ENCODE measurements at places on chromosomes 4 and X. TPM values are rescaled to one million over a fixed set of nuclear protein-coding genes. Genes with fewer than 3 reads are reported as not detected.

GRCh38 chr4:140047017-140047640, 106.9 kb downstream of the MAML3 start:
- DNase-seq = no peak

DNA sequence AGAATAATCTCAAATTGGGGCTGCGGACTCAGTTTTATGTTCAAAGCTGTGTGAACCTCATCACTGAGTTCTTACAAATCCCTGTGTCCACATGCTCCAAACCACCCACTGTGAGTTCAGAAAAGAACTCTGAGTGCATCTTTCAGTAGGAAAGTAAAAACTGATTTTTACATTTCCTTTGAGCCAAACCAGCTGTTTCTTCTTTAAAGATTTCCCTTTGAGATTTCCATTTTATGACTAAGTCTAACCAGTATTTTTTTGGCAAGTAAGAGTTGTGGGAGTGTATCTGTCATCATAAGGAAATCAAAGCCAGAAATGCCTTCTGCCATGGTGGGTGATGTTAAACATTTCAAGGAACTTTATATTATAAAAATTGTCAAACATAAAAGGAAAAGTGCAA, 100.0 kb downstream of the TET2 start:
- no peak for DNase-seq

- no peak for DNase-seq
These were observed 1.8 kb downstream of the CCSER1 start for GRCh38 chr4:90128961-90129495.

DNA sequence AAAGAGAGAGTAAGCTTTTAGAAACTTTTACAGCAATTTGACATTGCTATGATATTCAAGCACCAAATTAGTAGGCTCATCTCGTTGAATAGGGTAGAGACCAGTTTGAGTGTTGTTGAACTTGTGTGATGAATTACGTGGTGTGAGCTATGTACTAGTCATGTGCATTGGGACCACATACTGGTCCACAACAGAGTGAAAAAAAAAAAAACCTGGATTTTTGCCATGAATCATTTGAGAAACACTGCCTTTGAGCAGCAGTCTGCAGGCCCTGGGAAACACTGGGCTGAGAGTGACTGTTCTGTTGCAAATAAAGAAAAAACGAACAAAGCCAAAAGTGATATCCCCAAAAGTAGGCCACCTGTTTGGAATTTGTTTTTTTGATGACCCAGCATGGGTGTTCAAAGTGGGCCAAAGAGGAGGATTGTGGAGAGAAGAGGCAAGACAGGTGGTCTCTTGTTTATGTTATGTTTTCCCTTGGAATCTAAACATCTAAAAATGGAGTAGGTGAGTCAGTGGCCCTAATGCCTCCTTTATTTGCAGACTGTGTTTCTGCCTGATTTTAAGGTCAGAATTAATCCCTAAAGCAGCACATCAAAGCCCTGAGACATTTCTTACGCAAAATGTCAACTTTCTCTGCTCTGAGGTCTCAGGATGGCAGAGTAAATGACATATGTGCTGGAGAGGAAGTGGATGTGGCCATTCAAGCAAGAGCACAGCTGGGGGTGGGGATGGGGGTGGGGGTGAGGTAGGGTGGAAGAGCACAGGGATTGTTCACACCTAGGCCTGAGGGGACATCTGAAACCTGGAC, 33.5 kb downstream of the TAF7L start:
- DNase-seq = no peak

GRCh38 chr4:151251603-151252304, 25.2 kb upstream of the PRSS48 start:
- DNase-seq = peak; percentile 64

- no peak for DNase-seq
These were observed 624.0 kb downstream of the MID1IP1 start for GRCh38 chrX:39425124-39425806.

DNA sequence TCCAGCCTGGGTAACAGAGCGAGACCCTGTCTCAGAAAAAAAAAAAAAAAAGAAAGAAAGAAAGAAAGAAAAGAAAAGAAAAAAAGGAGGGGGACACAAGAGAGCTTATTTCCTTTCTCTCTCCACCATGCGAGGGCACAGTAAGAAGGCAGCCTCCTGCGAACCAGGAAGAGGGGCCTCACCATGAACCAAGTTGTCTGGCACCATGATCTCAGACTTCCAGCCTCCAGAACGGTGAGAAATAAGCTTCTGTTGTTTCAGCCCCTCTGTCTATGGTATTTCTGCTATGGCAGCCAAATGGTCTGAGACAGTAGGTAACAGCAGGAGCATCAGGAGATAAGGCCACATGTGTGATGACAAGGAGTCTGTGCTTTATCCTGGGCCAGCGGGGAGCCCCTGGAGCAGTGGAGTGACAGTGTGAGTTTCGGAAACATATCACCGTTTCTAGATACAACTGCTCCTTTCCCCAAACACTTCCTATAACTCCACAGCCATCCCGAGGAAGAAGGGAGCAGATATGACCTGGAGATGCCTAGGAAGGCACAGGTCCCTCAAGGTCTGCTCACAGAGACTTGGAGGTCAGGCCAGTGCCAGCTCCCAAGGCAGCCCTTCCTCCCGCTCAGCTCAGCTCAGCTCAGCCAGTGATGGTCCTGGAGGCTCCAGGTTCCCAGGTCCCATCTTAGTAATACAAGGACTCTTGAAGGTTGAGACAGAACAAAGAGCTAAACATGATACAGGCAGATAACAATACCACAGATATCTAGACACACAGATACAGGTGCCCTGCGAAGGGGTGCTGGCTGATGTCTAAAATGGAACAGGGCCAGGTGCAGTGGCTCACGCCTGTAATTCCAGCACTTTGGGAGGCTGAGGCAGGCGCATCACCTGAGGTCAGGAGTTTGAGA, 17.7 kb downstream of the JAKMIP1 start:
- no peak for DNase-seq

DNA sequence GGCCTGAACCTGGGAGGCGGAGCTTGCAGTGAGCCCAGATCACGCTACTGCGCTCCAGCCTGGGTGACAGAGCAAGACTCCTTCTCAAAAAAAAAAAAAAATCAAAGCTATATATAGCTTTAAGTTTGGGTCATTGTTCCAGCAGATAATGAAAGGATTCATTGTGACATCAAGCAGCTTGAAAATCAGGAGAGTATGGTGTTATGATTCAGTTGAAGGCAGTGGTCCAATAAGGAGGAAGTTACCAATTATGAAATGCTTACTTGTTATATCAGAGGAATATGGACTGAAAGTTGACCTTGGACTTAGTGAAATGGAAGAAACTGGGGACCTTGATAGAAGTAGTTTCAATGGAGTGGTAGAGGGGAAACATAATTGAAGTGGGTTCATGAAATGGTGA, 140.4 kb upstream of the MAD2L1 start:
- DNase-seq = no peak

- DNase-seq = no peak
These were observed 38.4 kb upstream of the ARHGEF6 start for GRCh38 chrX:136819031-136819703.

- no peak for DNase-seq
These were observed 74.1 kb downstream of the BANK1 start for GRCh38 chr4:101864660-101865059.

- no peak for DNase-seq
These were observed 13.1 kb upstream of the SLC9B1 start for GRCh38 chr4:103032574-103032973.

GRCh38 chr4:63663870-63664269, 745.4 kb downstream of the TECRL start:
- no peak for DNase-seq

DNA sequence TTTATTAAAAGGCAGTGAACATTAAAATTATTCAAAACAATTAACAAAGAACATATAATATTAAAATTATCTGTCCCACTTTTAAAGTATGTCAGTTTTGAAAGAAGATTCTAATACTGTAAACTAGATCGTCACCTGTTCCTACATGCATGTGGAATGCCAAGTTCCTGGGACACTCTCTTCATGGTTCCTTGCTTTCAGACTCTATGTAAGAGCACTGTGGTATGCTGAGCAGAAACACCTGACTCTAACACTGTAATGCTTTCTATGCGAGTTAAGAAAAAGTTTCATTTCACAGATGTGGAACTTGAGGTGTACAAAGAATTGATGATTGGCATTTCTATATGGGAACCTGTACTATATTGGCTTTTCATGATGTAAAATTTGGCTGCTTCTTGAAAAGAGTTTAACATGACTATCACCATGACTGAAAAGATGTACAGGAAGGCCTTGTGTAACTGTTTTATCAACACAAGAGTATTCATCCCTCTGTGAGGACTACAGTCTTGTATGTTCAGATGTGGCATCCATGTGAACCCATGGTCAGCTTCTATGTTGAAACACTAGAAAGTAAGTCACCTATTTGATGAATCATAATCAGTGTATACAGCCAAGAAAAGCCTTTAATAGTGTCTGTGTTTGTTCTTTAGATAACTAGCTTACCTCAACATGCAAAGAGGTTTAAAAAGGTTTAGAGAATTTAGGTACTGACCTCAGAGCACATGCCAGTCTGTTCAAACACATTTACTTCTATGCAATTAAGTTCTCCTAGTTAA, 354.5 kb downstream of the ARHGAP24 start:
- no peak for DNase-seq

DNA sequence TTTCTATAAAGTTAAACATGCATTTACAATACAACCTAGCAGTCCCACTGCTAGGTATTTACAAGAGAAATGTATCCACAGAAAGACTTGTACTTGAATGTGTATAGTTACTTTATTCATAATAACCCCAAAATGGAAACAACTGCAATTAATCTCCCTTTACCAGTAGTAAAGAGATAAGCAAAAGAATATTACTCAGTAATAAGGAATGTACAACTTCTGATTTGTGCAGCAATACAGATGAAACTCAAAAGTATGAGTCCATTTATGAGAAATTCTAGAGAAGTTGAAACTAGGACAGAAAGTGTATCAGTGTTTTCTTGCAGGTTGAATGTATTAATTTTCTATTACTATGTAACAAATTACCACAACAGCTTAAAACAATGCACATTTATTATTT, 15.2 kb downstream of the USP53 start:
- DNase-seq = no peak

- no peak for DNase-seq
These were observed 276.1 kb downstream of the GASK1B start for GRCh38 chr4:157896726-157897125.

DNA sequence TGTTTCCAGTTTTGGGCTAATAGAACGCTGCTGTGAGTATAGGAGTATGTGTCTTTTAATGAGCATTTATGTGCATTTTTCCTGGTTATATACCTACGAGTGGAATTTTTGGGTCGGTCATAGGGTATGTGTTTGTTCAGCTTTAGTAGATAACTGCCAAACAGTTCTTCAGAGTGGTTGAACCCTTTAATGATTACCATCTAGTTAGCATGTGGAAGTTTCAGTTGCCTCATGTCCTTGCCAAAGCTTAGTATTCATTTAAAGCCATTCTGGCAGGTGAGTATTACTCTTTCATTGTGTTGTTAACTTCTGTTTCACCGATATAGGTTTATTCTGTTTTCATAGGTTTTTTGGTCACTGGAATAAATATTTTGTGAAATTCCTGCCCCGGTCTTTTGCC, 229.1 kb downstream of the ARHGAP10 start:
- no peak for DNase-seq

GRCh38 chr4:1379801-1380331, 26.4 kb downstream of the NKX1-1 start:
- no peak for DNase-seq

GRCh38 chrX:154040307-154040756, 20.6 kb upstream of the IRAK1 start:
- no peak for DNase-seq

DNA sequence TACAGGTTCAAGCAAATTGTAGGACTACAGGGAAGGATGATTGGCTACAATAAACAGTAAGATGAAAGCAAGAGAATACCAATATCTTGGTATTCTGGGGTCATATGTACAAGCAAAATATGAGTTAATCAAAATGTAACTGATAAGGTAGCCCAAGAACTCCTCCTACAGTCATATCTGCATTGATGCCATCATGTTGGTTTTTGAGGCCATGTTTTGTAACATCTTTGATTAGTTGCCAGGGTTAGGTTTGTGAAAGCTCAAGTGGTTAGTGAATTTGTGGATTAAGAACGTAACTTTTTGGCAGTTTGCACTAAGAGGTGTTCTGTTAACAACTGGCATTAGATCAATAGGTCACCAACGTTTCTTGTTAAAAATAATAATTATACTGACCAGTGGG, 59.6 kb downstream of the USP9X start:
- no peak for DNase-seq

- DNase-seq = no peak
These were observed 43.0 kb upstream of the SCOC start for GRCh38 chr4:140330311-140330900.

GRCh38 chr4:95949136-95949765, 109.4 kb downstream of the PDHA2 start:
- peak; percentile 4 for DNase-seq

DNA sequence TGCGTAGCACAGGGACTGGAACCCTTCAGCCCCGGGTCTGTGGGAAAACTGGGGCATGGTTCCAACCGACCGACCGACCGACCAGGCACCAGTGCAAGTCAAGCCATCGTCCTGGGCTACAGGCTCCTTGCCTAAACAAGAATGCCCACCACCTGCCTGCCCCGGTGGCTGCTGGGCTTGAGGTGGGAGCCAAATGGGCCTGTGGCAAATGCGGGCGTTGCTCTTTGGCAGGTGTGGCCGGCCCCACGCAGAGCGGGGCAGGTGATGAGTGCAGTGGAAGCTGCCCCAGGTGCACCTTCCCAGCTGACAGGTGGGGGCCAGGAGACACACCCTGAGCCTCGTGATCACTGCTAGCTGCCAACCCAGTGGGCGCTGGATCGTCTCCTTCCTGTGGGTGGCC, 77.9 kb downstream of the MTMR1 start:
- DNase-seq = no peak

DNA sequence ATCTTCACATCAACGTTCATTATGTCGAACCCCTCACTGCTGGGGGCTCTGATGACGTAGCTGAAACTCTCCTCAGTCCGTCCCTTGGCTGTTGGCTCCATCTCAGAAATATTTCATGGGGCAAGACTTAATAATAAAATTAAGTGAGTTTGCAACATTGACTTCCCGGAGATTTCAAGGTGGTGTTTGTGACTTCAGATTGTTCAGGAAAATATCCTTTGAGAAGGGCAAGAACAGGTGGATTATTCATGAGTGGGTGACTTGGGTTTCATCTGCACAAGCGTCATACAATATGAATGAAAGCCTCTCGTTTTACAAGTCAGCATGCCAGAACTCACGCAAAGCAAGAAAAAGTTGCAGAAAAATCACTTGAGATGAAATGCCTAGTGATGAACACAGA, at the start of gene C4orf50:
Gene C4orf50, minus strand, starts transcription at position 101 of the 400 bp plus-strand sequence.
- no peak for DNase-seq

- DNase-seq = no peak
These were observed 16.9 kb downstream of the NKX3-2 start for GRCh38 chr4:13527192-13527980.

DNA sequence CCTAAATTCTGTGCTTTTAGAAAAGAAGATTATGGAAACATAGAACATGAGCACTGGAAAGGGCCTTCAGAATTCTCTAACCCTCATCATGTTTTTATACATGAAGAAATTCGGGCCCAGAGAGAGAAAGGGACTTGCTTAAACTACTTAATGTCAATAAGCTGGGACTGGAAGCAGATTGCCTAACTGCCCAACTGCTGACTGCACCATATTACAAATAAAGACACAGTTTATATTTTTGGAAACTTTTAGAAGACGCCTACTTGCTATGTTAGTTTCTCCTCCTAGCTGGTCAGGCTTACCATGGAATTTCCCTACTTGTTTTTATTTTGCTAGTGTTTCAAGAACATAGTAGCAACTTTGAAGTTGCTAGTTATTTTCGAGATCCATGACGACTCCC, 47.1 kb downstream of the SLC9A6 start:
- no peak for DNase-seq

The XG gene
- not detected for total RNA-seq

The TMPRSS11B gene
- not detected for total RNA-seq

The PCDH11X gene
- total RNA-seq = 24.5 TPM

The SPARCL1 gene
- 1,361 TPM for total RNA-seq

The PCDH10 gene
- 52.2 TPM for total RNA-seq
